ENCODE measurements at places on chromosomes 5 and 9.

DNA sequence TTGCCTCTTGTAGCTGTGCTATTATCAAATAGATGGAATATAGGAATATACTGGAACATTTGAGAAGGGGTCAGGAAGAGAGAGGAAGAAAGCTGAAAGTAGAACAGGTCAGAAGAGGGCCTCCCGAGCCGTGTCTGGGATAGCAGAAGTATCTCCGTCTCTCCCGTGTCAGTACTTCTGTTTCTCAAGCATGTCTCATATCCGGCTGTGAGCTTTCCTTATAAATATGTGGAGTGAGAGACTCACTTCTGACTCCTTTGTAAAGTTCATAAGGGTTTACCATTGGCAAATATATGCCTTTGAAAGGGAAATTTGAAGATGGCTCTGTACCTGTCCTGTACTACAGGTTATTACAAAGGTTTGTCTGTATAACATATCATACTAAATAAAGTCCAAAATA, 50.3 kb downstream of the MOCS2 start:
- DNase-seq, result no peak

GRCh38 chr5:169027501-169028061, 273.4 kb downstream of the SLIT3 start:
- DNase-seq, result no peak

DNA sequence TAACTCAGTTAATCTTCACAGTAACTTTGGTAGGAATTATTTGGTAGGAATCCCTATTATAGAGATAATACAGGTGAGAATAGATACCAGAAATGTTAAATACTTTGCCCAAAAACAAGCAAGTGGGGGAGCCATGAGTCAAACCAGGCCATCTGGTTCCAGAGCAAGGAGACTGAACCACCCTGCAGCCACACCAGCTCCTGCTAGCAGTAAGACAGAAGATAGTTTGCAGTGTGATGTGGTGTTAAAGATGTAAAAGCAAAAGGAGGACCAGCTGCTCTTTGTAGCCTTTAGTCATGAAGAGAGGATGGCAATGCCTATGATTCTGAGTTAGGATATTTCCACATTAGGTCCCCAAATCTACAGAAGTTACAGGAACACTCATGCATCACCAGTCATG, 101.4 kb downstream of the PRKACG start:
- DNase-seq, result no peak

GRCh38 chr9:135997090-135998015, 36.2 kb upstream of the UBAC1 start:
- no peak for DNase-seq

- DNase-seq, result no peak
Measured at GRCh38 chr5:75491621-75492020, 19.8 kb downstream of the CERT1 start.

GRCh38 chr9:130193531-130194377, 21.6 kb downstream of the NCS1 start:
- DNase-seq, result no peak

DNA sequence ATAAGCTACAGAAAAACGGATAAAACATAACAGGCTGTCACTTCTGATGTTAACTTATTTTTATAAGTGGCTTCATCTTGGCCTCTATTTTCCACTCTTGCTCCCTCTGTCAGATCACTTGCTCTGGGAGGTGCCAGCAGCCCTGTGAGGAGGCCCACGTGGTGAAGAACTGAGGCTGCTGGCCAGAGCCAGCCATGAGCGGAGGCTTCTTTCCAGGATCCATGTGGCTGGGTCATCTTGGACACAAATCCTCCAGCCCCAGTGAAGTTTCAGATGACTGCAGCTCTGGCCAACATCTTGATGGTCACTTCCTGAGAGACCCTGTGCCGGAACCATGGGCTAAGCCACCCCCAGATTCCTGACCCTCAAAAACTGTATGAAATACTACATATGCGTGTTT, 7.5 kb upstream of the CMBL start:
- no peak for DNase-seq

GRCh38 chr5:136058039-136058971, 29.5 kb downstream of the TGFBI start:
- peak; percentile 99 for DNase-seq

DNA sequence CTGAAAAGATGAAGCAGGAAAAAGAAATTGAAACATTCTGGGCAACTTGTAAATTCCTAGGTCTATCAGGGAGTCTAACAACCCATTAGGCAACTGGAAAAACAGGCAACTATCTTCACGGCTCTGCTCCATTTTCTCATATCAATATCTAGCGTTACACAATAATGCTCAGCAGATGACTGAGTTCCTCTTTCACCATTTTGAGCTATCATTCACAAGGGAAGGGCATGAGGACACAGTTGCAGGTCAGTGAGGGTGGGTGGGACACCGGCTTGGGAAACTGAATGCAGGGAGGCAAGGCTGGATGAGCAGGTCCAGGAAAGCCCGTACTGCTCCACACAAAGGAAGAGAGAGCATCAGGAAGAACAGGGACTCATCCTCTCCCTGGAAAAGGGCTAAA, 67.0 kb downstream of the FRMD3 start:
- no peak for DNase-seq

DNA sequence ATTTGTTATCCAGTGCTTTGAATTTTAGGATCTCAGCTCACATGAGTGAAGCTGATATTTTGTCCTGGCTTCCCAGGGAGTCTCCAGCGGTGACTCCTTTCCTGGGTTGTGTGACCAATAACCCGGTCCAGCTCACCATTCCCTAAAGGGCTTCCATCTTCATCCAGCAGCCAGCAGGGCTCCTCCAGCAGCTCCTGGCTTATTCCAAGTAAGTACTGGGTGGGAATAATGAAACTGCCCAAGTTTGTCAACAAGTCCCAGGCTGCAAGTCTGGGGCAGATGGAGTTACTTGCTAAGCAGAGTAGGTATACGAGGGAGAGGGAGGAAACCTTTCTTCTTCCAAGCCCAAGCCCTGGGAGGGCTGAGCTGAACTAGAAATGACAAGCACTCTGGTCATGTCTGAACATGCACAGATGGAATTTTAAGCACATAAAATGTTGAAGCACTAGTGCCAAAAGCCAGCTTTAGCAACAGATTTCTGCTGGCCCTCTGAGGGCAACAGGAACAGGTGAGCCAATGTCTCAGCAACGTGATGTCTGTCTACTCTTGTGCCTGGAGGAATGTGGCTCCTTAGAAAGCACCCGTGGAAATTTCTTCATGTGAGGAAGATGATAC, 153.7 kb upstream of the DAPK1 start:
- DNase-seq, result no peak

DNA sequence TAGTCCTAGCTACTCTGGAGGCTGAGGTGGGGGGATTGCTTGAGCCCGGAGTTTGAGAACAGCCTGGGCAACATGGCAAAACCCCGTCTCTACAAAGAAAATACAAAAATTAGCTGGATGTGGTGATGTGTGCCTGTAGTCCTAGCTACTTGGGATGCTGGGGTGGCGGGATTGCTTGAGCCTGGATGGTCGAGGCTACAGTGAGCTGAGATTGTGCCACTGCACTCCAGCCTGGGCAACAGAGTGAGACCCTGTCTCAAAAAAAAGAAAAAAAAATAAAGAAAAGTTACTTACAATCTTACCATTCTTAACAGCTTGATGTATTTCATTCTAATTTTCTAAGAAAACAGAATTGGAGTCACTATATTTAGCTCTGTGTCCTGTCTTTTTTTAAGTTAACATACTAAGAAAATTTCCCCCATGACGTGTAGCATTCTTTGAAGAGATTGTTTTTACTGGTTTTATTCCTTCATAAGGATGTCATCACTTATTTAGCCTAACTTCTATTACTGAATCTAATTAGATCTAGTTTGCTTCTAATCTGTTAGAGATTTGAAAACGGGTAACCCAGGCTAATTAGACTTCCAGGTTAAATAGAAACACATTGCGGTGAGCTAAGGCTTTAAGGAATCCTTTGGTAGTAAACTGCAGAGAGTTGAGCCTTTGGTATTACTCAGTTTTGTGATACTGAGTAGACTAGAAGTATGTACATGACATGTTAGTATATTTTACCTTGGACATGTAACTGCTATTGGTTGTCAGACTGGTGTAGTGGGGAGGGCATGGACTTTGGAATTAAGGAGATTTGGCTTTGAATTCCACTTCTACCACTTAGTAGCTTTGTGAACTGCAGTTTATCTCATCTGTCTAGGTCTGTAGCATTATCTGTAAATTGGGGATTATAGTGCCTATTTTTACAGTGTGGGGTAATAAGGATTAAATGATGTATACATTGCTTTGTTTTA, 24.0 kb downstream of the HSPA4 start:
- no peak for DNase-seq

- no peak for DNase-seq
Measured at GRCh38 chr5:53291528-53291927, 182.0 kb upstream of the MOCS2 start.

DNA sequence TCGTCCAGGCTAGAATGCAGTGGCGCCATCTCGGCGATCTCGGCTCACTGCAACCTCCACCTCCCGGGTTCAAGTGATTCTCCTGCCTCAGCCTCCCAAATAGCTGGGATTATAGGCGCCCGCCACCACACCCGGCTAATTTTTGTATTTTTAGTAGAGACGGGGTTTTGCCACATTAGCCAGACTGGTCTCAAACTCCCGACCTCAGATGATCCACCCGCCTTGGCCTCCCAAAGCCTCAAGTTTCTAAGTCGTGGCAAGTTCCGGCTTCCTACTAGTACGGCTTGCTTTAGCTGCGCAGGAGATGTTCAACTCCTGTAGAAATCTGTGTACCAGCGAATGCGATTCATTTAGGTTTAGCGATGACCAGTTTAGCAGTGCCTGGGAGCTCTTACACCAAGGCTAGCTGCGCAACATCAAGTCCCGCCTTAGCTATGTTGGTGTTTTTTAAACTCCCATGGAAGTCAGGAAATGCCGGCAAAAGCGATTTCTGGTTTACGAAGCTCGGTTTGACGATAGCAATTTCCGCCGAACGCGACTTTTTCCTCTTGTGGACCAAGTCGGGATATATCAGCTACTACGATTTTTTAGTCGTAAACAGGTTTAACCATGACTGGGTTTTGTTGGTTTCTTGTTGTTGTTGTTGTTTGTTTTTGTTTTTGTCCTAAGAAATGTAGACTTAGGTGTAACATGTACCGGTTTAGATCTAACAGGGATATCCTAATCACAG, 46.4 kb downstream of the ANXA2R start:
- no peak for DNase-seq

- DNase-seq, result no peak
Measured at GRCh38 chr9:110178281-110178680, 29.7 kb downstream of the C9orf152 start.

GRCh38 chr5:87410931-87411330, 1.8 kb downstream of the CCNH start:
- DNase-seq, result no peak

DNA sequence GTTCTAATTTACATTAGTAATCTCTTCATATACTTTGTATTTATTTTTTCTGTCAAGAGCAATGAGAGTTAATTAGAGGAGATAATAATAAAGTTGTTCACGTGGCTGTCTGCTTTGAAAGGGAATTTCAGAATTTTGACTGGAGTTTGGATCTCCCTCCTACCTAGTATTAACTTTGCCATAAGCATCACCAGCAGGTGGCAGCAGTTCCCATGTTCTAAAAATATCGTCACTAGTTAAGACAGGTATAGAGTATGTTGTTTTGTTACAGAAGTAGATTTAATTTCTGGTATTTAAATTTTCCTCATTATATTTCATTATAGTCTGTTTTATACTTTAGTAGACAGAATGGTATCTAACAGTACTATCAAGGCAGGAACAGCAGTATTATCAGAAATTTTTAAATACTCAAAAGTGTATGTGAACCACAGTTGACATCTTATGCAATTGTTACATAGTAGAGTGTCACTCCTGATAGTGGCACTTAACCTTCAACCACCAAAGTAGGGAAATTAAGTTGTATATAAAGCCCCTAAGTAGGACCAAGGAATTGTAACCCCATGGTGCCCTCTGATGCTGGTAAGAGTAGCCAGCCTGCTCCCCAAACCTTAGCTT, 20.4 kb downstream of the GNPDA1 start:
- DNase-seq, result no peak

- DNase-seq, result no peak
Measured at GRCh38 chr9:96199006-96199405, 103.0 kb downstream of the HSD17B3 start.

DNA sequence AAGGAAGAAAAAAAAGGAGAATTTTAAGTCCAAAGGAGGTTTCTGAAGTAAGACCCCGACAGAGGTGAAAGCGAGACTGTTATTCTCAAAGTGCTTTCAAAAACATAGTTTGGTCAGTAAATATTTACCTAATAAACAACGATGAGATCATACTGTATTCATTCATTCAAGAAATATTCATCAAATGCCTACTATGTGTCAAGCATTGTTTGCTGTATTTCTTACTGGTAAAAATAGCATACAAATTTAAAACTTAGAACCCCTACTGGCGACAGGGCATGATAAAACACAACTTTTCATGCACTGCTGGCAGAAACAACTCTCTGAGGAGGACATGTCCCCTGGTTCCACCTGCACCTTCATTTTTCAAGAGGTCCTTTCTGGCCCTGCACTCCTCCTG, 190.7 kb downstream of the CDK5RAP2 start:
- no peak for DNase-seq

GRCh38 chr5:2841208-2841607, 89.7 kb upstream of the IRX2 start:
- no peak for DNase-seq

DNA sequence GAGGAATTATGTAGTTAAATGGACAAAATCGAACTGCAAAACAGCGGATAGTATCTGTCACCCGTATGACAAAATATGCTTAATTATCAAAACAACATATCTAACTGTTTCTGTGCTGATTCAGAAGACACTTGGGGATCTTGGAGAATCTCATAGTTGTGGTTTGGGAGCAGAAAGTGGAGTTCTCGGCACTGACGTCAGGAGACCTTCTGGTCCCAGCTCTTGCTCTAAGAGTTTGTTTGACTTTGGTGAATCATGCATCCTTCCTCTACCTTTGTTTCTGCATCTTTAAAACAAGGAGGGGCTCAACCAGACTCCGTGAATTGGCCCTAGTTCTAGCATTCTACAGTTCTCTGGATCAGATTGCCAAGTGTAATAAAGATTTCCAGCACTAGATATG, 37.0 kb upstream of the TAF1L start:
- DNase-seq, result no peak

DNA sequence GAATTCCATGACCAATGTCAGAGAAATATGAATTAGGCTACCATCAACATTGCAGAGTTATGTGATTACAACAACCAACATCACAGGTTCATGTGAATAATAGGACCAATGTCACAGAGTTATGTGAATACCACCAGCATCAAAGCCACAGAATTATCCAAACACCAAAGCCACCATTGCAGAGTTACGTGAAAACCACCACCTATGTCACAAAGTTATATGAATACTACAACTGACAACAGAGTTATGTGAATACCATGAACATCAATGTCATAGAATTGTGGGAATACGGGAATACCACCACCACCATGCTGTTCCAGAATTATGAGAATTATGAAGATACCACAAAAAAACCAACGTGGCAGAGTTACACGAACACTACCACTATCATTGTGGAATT, 64.8 kb downstream of the SHC3 start:
- DNase-seq, result no peak

DNA sequence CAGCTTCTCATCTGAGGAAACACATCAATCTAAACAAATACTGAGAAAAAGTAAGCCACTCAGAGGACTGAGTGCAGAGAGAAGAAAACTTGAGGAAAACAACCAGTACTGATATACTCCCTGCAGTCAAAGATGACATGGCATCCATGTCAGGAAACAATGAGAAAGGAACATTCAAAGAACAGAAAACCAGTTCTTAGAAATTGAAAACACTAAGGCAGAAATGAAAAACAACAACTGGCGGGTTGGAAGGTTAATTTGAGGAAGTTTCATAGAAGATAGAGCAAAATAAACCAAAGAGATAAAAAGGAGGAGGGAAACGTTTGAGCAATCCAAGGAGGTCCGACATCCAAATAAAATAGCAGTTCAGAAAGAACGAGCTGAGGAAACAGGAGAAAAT, 475.2 kb downstream of the HINT1 start:
- DNase-seq, result no peak
